ENCODE measurements at places on chromosomes 7 and 10.

DNA sequence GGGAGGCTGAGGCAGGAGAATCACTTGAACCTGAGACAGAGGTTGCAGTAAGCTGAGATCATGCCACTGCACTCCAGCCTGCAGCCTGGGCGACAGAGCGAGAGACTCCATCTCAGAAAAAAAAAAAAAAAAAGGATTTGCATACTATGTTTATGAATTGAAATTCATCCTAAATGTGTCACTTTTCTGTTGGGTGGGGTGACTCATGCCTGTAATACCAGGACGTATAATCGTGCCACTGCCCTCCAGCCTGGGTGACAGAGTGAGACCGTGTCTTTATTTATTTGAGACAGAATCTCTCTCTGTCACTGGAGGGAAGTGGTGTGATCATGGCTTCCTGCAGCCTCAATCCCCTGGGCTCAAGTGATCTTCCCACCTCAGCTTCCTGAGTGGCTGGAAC is 5.8 kb downstream of the ZNF212 start:
- DNase-seq: no peak

GRCh38 chr7:134690016-134690415 is 43.4 kb downstream of the BPGM start:
- DNase-seq: no peak

DNA sequence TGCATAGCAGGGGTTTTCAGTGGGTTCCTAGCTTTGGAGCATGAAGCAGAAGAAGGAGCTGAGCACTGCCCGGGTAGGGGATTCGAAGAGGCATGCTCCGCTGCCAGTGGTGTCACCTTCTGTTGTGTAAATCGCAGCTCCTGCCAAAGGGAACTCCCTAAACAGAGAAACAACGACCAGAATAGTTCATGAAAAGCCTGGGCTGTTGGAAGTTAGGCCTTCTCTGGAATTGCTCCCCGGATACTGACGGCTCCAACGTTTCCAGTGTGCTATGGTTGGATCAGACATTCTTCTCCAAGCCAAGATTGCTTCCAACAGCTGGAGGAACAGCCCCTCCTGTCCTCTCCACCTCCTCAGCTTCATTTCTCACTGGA is 546.0 kb upstream of the FZD8 start:
- no peak for DNase-seq

DNA sequence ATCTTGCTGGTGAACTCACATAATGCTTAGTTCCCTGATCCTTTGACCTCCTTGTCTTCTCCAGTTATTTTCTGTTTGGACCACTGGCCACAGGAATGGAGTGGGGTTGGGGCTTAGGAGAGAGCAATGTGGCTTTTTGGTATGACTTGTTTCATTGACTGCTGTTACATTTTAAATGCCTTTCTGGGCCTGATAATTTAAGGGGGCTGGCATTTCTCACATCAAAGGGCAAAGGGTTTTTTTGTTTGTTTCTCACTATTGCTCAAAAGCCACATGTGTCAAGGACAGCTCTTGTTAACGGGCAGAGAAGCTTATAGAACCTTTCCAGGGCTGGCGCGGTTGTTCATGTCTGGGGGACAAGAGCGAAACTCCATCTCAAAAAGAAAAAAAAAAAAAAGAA is 161.2 kb upstream of the TNRC18 start:
- no peak for DNase-seq

GRCh38 chr7:40000734-40001315 is 50.8 kb downstream of the CDK13 start:
- DNase-seq: no peak

- DNase-seq: no peak
Observed at GRCh38 chr10:132532749-132533560, 4.6 kb upstream of the INPP5A start.

DNA sequence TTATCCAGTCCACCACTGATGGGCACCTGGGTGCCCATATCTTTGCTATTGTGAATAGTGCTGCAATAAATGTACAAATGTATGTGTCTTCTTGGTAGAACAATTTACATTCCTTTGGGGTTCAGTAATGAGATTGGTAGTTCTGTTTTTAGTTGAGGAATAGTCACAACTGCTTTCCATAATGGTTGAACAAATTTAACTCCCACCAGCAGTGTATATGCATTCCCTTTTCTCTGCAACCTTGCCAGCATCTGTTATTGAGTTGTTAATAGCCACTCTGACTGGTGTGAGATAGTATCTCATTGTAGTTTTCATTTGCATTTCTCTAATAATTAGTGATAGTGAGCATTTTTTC is 27.8 kb downstream of the COA1 start:
- DNase-seq: no peak

- DNase-seq: no peak
Observed at GRCh38 chr7:80182630-80183276, 48.1 kb downstream of the GNAI1 start.

GRCh38 chr10:49310460-49310859 is 11.5 kb downstream of the C10orf71 start:
- DNase-seq: no peak

GRCh38 chr10:17409170-17409733 is 45.1 kb downstream of the ST8SIA6 start:
- no peak for DNase-seq

- no peak for DNase-seq
Observed at GRCh38 chr7:139041378-139042085, 5.7 kb upstream of the ZC3HAV1L start.

GRCh38 chr10:100912013-100912604 is 654 bp upstream of the SLF2 start:
- no peak for DNase-seq

DNA sequence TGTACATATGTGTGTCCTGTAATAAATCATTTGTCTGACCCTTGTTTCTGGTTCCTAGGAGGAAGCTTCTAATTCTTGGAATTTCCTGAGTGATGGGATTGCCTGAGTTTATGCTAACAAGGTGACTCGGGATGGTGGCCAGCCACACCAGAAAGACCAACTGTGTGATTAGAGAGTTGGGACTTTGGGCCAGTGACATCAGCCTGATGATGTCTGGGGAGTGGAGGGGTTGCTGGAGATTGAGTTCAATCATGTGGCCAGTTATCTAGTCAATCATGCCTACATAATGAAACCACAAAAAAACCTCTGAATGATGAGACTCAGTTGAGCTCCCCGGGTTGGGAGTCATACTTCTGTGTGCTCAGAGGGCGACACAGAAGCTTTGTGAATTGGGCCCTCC is 23.5 kb upstream of the CARD11 start:
- no peak for DNase-seq

DNA sequence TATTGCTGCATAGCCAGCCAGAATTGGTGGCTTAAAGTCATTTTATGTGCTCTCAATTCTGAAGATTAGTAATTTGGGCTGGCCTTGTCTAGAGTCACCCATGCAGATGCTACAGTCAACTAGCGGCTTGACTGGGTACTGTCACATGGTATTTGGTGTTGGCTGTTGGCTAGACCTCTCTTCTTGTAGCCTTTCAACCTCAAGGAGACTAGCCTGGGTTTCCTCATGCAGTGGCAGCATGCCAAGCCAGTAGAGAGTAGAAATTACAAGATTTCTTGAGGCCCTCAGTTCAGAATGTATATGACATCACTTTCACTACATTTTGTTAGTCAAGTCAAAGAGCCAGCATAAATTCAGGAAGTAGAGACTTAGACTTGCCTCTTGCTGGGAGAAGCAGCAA is 3.7 kb upstream of the ZNF800 start:
- no peak for DNase-seq

DNA sequence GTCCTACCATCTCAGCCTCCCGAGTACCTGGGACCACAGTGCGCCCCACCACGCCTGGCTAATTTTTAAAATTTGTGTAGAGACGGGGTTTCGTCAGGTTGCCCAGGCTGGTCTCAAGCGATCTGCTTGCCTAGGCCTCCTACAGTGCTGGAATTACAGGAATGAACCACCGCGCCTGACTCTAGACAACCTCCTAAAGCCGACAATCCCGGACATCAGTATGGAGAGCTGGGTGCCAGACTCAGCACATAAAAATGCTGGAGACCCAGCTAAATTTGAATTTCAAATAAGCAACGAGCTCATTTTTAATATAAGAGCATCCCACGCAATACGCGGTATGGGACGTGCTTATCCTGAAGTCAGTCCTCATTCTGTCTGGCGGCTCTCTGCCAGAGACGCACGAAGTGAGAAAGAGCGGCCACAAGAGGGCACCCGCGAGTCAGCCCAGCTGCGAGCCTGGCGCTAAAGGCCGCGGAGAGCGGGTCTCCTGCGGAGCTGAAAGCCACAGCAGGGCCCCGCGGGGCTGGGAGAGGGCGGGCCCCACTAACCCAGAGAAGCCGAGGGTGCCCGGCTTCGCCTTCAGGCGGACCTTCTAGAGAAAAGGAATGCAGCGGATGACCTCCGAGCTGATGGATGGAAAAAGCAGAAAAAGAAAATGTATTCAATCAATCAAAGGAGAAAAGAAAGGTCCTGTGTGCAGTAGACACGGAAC is 7.0 kb downstream of the CALY start:
- peak; percentile 74 for DNase-seq

GRCh38 chr7:30771880-30772425 is 736 bp downstream of the MINDY4 start:
- DNase-seq: no peak

DNA sequence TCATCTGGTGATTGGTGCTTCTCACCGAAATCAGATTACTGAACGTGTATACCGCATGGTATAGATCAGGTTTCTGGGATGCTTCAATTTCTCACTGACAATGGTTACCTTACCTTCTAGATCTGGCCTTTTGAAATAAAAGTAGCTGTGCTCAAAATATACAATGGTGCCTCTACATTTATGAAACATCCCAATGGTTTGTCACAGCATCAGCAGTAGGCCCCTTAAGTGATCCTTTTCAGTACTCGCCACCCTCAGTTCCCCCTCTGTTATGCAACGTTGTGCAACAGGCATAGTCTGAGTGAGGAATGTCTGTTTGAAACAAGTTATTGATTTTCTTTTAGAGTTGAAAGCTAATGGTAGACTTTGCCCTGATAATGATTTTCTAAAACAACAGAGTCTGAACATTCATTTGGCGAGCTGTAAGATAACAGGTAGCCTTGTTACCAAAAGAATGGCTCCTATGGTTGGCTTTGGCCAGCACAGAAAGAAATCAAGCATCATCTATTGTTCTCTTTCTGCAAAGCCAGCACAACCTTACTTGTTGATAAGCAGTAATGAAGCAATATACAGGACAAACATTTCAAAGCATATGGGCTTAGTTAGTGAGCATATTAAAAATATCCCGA is 693.9 kb downstream of the PARD3 start:
- DNase-seq: no peak

DNA sequence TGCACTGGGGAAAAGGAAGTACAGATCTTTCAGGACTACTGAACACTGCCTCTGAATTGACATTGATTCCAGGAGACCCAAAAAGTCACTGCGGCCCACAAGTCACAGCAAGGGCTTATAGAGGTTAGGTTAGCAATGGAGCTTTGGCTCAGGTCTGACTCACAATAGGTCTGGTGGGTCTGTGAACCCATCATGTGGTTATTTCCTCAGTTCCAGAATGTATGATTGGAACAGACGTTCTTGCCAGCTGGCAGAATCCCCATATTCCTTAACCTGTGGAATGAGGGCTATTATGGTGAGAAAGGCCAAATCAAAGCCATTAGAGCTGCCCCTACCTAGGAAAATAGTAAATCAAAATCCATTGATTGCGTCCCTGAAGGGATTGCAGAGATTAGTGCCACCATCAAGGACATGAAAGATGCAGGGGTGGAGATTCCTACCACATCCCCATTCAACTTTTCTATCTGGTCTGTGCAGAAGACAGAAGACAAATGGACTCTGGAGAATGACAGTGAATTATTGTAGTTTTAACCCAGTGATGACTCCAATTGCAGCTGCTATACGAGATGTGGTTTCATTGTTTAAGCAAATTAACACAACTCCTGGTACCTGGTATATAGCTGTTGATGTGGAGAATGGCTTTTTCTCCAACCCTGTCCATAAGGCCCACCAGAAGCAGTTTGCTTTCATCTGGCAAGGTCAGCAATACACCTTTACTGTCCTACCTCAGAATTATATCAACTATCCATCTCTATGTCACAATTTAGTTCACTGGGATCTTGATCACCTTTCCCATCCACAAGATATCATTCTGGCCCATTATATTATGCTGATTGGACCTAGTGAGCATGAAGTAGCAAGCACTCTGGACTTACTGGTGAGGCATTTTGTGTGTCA is 44.5 kb upstream of the PIK3CG start:
- DNase-seq: no peak

DNA sequence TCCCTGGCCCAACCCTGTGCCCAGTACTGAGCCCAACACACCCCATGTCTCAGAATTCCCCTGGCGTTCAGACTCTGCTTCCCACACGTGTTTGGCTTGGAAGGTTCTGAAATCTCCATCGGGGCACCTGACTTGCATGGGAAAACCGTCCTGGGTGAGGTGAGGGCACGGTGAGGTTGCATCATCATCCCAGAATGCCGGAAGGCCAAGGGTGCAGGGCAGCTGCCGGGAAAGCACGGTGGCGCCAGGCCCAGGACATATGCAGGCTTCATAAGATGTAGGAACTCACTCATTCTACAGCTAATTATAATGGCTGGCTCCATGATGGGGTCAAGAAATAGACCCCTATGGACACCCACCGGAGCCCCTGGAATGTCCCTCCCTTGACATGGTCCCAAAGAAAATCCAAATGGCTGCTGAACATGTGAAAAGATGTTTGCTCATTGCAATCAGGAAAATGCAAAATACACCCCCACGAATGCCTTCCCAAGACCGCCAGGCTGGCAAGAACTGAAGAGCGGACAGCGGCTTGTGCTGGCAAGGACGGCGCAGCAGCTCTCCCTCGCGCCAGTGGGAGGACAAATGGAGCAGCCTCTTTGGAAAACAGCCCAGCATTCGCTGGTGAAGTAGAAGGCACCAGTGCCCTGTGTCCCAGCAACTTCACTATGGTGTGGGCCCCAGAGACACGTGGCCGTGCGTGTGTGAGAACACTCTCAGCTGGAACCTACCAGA is 2.3 kb downstream of the KNDC1 start:
- DNase-seq: peak; percentile 35

GRCh38 chr10:74637685-74638084 is 188.7 kb upstream of the KAT6B start:
- DNase-seq: no peak

DNA sequence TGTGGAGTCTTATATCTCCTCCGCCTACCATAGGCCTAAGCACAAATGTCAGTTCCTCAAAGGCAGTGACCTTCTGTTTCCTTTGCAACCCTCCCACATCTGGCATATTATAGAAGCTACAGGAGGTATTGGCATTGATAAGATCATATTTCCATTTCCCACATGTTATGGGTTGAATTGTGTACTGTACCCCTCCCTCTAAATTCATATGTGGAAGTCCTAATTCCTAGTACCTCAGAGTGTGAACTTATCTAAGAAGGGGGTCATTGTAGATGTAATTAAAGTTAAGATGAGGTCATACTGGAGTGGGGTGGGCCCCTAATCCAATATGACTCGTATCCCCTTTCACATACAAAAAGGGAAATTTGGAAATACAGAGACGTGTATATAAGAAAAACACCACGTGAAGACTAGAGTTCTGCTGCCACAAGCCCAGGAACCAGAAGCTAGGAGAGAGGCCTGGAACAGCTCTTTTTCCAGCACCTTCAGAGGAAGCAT is 6.1 kb upstream of the LAMB4 start:
- no peak for DNase-seq

GRCh38 chr7:35552691-35553090 is 142.2 kb downstream of the HERPUD2 start:
- DNase-seq: no peak
